ENCODE measurements at places on chromosomes 7 and 10.

DNA sequence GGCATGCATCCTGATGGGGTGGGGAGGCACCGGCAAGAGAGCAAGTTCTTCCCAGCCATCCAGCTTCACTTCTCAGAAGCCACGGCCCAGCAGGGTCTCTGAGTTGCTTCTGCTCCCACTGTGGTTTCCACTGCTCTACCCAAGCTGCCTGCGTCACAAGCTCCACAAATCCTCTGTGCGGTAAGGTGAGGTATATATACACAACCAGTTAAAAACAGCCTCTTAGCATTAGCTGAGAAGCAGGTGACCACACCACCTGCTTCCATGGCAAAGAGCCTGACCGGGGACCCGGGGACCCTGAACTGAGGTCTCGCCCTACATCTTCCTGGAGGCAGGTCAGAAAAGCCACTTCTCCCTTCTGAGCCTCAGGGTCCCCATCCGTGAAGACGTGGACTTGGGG lies 46.9 kb upstream of the NPFFR1 start:
- DNase-seq: no peak

GRCh38 chr7:5699467-5700384 lies 81.7 kb downstream of the RNF216 start:
- DNase-seq: peak; percentile 91

- no peak for DNase-seq
Measured at GRCh38 chr10:88182601-88182930, 319.1 kb downstream of the PTEN start.

DNA sequence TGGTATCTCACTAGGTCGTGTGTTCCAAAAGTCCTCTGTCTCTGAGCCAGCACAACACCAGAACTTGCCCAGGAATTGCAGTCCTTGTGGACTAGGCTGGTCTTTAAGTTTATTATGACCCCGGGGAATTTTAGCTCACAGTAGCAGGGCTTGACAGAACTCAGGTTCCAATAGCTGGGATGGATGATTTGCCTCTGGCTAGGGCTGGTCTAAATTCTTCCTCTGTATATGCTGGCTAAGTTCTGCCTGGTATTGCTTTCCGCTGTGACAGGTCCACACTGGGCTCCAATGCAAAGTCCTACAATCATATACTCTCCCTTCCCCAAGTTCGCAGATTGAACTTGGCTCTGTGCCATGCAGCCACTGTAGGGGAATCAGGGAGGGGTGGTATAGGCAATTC lies 52.5 kb downstream of the FAS start:
- DNase-seq: no peak

DNA sequence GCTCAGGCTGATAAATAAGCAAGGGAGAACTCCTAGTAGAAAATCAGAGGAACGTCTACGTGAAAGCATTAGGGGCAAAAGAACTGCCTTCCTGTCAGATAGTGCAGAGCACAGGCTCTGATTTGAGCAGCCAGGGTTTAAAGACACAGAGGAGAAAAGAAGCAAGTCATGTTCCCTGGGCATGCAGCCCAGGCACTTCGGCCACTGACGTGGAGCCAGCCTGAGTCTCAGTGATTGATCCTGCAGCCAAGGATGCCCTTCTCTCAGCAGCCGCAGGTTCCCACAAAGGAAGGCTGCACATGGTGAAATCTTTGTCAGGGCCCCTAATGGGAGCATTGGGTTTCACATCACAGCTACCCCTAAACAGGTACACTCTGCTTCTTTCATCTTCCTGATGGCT lies 161.7 kb upstream of the HPS1 start:
- DNase-seq: no peak

Data from Karpas-422 (cell line).